ENCODE measurements at places on chromosomes 7 and 10. TPM values are rescaled to one million over a fixed set of nuclear protein-coding genes. Genes with fewer than 3 reads are reported as not detected.

Gene ATP6V1F
- 99.8 TPM for total RNA-seq

DNA sequence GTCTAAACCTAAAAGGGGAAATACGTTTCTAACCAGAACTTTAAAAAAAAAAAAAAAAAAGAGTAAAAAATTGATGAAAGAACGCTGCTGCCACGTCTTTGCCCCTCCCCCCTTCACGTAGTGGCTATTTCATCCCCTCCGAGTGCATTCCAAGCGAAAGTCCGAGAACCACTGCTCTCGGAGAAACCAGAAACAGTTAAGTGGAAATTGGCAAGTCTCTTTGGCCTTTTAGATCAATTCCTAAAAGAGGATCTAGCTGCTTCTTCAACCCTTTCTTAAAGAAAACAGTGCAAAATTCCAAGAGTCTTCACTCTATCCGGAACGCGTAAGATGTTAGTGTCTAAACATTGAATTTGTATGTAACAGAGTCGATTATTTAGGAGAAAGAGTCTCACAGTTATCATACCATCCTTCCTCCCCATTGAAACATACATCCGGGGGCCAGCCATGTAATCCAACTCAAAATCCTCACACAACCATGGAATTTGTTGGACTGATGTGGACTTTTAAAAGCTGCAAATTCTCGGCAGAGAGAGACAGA is 1.1 kb downstream of the P4HA1 start:
- DNase-seq: no peak

DNA sequence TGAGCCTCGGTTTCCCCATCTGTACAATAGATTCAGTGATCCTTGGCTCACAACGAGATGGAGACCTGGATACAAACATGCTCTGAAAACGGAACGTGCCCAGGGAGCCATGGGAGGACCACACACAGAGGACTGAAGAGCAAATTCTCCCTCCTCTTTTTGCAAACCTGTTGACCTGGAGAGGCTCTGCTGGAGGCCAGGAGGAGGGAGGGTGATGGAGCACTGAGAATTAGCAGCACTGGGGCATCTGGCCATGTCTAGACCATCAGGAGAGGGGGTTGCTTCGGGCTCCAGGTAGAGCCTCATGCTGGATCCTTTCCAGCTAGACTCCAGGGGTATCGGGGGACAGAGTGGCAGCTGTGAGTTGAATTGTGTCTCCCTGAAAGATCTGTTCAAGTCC is 97.4 kb upstream of the GPR26 start:
- no peak for DNase-seq

DNA sequence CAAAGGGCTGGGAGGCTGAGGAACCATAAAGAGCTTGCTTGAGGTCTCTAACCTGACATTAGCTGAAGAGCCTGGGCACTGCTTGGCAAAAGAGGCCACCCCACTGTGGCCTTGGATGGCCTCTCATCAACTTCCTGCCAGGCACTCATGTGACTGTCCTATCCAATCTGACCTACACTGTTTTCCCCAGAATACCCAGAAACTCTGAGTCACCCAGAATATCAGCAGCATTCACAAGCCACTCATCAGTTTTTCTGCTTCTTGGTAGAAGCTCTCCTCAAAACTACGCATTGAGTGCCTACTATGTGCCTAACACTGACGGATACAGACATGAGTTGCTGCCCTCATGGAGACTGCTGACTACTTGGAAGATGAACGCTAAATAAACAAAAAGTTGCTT is 4.1 kb upstream of the NT5C2 start:
- peak; percentile 80 for DNase-seq

Gene VWA2
- total RNA-seq: 17.8 TPM

GRCh38 chr10:97887399-97887798 is 37.8 kb downstream of the GOLGA7B start:
- no peak for DNase-seq

DNA sequence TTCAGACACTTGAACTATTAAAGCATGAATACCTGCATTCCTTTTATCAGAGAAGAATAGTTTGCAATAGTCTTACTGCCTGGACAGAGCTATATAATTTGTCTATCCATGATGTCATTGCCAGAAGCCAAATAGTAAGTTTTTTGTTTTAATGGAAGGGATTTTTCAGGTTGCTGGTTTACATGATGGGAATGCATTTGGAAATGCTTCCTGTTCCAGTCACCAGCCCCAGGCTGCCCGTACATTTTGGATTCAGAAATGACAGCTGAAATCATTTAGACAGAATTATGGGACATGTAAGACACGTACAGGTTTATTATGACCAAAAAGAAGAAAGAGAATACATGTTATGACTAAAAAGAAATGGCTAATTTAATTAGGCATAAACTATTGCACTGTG is 293.1 kb downstream of the CDK14 start:
- DNase-seq: no peak

Gene EMX2
- not detected for total RNA-seq

GRCh38 chr7:8781166-8781565 is 347.8 kb downstream of the NXPH1 start:
- DNase-seq: no peak

- DNase-seq: no peak
Measured at GRCh38 chr7:139403601-139404000, 43.9 kb downstream of the LUC7L2 start.

GRCh38 chr10:86649471-86650150 is 4.7 kb upstream of the OPN4 start:
- no peak for DNase-seq

DNA sequence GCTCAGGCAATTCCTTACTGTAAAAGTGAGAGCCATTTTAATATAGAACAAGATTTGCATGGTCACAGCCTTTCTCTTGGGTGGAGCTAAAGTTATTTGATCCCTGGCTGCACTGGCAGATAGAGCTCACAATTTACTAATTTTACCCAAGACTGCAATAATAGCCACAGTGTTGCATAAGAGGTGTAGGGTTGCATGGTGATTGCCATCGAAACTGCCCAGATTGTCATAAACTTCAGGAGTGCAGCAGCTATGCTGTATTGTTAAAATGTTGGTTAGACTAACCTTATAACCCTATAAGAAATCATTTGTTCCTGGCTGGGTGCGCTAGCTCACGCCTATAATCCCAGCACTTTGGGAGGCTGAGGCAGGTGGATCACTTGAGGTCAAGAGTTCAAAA is 50.0 kb downstream of the VCL start:
- DNase-seq: peak; percentile 30

DNA sequence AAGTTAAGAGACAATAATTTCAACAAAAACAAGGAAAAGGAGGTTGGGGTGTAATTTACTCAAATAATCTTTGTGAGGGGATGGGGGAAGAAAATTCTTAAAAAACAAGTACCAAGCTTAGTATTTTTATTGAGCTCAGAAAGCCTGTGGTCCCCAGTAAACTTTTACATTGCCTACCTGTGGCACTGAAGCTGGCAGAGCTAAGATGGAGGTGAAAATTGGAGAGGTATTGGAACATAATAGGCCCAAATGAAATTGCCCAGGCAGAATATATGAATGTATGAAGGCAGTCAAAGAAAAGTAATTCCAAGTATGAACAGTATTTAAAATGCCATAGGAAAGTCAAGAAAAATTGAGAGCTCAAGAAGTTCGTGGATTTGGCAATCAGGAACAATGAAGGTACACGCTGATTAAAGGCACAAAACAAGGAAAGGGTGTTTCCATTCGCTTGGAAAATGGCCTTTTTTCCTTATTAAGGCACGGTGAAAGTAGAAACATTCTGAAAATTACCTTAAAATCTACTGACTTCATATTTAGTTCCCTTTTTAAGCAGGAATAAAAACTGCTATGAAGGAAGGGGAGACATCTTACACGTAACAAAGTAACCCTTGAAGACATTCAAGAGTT is 3.4 kb upstream of the KMT2E start:
- no peak for DNase-seq

GRCh38 chr7:104371216-104371979 is 43.0 kb downstream of the LHFPL3 start:
- DNase-seq: no peak

DNA sequence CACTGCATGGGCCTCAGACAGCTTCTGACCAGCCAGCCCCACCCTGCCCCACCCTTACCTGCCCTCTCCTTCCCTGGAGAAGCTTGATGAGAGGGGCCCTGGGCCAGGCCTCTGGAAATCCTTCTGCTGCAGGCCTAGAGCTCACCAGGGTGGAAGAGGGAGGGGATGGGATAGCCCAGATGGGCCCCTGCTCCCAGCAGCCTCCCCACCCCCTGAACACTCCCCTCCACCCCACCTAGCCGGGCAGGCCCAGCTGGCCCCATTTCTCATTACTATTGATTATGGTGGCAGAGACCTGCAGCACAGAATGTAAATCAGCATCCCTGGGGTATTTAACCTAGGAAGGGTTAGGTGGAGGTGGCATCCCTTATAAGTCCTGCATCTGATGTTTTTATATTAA is 11.6 kb upstream of the RET start:
- DNase-seq: no peak

Gene BAIAP2L1
- total RNA-seq: 35.6 TPM

- DNase-seq: no peak
Measured at GRCh38 chr7:12490107-12490688, 80.3 kb upstream of the SCIN start.

DNA sequence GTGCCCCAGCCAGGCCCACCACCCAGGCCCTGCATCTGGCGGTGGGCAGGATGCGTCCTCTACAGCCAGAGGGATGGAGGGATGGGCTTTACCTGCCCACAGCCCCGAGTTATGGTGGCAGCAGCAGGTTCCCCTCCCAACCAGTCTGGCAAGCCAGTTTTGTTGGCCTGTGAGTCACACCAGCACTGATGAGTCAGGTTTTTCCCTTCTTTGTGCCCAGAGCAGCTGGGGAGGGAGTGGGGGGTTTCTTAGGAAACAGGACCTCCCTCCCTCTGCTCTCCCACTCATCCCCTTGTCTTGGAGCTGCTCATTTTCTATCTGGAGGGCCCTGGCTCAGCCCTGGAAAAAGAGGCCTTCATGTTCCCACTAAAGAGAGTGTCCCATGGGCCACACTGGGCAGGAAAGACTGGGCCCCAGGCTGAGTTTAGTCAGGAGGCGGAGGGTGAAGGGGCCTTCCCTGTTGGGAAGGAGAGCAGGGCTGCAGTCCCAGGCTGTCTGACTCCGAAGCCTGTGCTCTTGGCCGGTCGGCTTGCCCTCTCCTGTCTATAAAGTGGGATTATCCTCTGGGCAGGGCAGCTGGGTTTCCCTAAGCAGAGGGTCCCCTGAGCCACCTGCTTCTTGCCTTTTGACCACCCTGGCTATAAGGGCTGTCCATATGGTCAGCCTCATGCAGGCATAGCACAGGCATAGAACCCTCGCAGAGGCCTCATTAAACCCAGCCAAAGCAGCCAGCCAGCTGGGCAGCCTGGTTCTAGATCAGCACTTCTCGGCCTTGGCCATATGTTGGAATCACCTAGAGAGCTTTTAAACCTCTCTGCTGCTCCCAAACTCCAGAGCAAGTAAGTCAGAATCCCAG is 30.2 kb upstream of the ANKRD2 start:
- no peak for DNase-seq

DNA sequence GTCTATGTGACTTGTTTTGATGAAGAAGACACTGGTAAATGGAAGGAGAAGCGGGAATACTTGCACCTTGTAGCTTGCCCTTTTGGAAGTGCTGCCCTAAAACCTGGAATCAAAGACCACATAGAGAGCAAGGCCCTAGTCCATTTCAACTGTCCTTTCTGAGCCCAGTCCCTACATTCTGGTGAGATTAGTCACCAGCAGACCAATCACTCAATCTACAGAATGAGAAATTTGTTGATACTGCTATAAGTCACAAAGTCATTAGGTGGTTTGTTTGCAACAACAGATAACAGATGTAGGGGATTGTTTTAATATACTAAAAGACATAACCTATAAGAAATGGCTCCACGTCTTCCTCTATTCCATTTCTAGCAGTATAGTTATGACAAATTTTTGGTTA is 33.6 kb downstream of the WASL start:
- DNase-seq: no peak

Gene KCND2
- under 0.01 TPM for total RNA-seq

GRCh38 chr10:62733654-62734293 is 70.7 kb upstream of the ADO start:
- DNase-seq: no peak

GRCh38 chr10:101670635-101671034 is 24.3 kb downstream of the FBXW4 start:
- no peak for DNase-seq

- DNase-seq: no peak
Measured at GRCh38 chr7:69832356-69832755, 234.1 kb downstream of the AUTS2 start.

DNA sequence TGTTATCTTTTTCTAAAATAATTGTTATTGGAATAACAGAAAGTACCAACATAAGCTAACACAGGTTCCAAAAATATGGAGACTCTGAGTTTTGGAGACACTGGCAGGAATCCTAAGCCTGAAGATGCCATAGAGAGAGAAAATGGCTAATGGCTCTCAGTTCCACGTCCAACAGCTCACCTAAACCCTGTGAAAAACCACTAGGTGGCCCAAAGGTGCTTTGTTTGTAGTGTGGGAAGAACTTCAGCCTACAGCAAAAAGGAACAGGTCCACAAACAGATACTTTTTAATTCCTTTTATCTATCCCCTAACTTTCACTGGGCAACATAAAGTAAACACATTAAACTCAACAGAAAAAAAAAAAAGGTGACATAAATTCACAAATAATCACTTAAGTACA is 272.3 kb downstream of the SEMA3D start:
- no peak for DNase-seq

Gene HOXA10
- 0.24 TPM for total RNA-seq

GRCh38 chr7:38367301-38367890 is 94.0 kb upstream of the TARP start:
- DNase-seq: no peak

GRCh38 chr7:27661811-27662489 is 733 bp downstream of the HIBADH start:
- peak; percentile 40 for DNase-seq

All from upper lobe of left lung (tissue), 6 donors.